Naive thymus-derived CD4-positive, alpha-beta T cell (primary cell): ENCODE measurements at places on chromosomes 2 and 18.

- DNase-seq: no peak
These were observed 145.9 kb downstream of the GFPT1 start for GRCh38 chr2:69241093-69241492.

- DNase-seq: no peak
These were observed 146.3 kb downstream of the MAP2 start for GRCh38 chr2:209570194-209570593.

DNA sequence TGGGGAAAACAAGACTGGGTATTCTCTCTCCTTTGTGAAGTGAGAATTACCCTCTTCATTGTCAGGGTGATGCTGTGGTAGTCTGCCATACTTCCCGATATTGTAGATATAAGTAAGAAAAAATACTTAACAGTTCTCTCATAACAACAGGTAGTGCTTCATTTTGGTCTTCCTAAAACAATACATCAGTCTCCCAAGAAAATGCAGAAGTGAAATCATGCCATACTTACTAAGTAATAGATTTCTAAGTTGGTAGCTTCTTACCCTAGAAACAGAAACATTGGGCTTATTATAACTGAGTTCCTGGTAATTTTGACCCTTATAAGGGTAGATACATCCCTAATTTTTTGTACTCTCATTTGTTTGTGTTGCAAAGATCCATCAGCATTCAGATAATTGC is 460.7 kb upstream of the DCC start:
- no peak for DNase-seq

- no peak for DNase-seq
These were observed 51.4 kb upstream of the MRPL33 start for GRCh38 chr2:27720004-27720551.

GRCh38 chr2:180907731-180908130 is 72.7 kb upstream of the UBE2E3 start:
- no peak for DNase-seq

- DNase-seq: no peak
These were observed 13.8 kb downstream of the MAPK4 start for GRCh38 chr18:50573679-50574078.

GRCh38 chr18:49464718-49465598 is 4.5 kb upstream of the DYM start:
- no peak for DNase-seq

- no peak for DNase-seq
These were observed 17.5 kb upstream of the KANSL1L start for GRCh38 chr2:210188755-210189154.

GRCh38 chr2:6818012-6818411 is 47.7 kb downstream of the CMPK2 start:
- no peak for DNase-seq

- no peak for DNase-seq
These were observed 89.5 kb downstream of the ACKR3 start for GRCh38 chr2:236658974-236659757.

DNA sequence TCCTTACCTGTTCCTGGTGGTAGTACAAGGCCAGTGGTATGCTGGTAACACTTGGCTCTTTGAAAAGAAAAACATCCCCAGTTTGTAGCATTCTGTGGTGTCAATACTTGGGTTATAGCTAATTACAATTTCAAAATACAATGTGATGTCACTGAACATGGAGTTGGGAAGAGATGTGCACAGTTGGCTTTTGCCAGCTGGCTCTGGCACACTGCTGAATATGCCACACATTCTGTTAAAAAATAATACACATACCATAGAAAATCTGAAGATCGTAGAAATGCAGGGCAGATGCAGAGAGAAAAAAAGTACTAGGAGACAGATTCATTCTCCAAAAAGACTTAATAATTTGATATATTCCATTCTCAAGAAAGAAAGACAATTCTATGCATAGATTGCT is 101.5 kb downstream of the TACR1 start:
- DNase-seq: no peak

DNA sequence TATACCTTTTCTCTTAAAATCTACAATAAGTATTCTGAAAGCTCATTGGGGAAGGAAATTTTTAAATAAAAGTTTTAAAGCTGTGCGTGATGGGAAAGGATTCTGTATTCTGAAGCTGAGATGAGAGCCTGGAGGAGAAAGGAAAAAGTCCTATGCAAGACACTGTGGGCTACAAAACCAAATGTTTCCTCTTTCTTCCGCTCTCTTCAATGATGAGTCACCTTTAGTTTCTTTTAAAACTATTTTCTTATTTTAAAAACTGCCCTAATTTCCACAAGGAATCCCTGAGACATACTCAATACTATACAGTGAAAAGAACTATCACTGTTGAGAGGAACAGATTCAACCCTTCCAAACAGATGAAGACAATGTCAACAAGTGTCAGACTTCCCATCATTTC is 87.4 kb downstream of the INO80D start:
- DNase-seq: no peak

DNA sequence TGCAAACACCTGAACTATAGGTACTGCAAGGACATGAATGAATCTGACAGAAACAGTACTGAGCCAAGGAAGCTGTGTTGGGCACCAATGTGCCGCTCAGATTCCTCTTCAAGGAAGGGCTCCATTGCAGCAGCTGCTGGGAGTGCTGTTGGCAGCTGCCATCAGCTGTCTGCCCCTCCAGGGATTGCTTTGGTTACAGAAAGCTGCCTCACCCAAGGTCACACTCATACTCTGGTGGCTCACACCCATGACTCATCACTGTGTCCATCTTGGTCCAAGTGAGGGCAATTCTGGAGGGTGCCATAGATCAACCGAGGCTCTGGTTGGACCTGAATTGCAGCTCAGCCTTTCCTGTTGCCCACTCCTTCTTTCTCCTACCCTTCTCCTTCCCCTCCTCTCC is 24.4 kb upstream of the TRPM8 start:
- no peak for DNase-seq

DNA sequence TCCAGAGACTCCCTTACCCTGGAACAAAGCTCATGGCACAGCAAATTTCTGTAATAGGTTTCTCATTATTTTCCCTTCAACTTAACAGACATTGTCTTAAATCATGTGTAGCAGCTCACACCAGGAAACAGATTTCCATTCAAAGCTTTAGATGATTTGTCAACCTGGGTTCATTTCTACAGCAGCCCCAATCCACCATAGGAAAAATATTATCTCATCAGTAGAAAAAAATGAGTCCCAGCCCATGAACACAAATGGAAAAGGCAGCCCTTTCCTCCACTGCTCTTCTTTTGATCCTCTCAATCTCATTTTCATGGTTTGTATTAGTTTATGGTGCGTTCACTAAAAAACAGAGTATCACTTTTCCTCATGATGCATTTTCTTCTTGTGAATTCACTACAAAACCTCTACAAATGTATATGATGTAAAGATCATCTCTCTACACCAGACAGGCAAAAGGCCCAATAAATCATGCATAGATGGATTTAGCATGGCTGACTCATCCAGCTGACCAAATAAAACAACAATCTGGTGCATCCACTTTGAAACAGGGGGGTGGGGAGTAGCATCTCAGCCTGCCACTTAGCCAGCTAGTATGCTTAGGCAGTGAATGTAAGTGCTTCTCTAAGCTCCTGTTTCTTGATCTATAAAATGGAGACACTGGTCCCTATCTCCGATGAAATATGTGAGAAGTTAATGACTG is 78.6 kb downstream of the SATB2 start:
- DNase-seq: no peak

DNA sequence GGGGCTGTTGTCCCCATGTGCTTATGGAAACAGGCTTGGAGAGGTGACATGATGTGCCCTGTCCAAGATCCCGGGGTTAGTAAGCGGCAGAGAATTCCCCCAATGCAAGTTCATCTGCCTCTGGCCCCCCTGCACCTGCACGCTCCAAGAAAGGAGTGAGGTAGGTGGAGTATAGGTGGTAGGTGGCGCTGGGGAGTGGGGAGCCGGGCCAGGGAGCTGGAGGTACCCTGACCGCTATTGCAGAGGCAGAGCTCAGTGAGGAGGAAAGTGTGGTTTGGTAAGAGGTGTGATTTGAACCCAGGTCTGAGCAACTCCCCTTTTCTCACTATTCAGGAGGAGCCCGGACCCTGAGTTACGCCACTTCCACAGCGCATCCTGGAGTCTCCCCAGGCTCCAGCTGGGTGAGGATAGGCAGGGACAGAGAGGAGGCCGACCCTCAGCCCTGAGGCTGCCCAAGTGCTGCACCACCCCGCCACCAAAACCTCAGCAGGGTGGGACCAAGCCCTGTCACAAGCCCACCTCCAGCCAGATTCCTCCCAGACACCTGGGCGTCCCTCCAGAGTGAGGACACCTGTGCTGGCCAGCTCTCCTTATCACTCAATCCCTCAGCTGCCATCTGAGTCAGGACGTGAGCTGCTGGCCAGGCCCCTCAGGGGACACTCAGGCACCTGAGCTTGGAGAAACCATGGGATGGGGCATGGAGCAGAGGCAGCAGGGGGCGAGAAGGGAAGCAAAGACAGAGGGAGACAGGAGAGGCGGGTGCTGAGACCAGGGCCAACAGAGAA is 5.6 kb downstream of the HAAO start:
- no peak for DNase-seq

DNA sequence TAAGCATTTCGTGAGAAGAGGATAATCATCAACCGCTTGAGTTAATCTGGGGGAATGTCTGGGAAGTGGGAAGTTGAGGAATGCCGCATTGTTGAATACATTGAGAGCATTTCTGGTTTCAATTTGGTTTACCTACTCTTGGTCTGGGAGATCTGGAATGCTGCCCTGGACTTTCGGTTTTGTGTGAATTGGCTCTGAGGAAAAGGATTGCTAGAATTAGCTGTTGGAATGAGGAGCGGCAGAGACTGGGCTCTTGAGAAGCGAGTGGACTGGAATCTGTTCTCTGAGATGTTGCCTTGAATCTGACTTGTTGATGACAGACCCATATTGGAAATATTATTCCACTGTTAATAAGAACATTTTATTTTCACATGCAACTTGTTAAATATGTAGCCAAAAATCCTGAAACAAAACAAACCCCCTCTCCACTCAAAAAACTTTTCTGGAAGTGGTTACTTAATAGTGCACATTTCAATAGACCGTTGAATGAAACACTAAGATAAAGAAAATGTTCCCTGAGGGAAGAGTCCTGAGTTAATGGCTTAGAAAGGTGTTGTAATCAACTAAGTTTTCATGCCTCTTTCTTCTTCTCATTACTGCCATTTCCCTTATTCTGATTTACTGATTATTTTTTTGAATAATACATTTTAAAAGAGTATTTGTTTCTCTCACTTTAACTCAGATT is 50.8 kb downstream of the PTPRM start:
- DNase-seq: no peak

DNA sequence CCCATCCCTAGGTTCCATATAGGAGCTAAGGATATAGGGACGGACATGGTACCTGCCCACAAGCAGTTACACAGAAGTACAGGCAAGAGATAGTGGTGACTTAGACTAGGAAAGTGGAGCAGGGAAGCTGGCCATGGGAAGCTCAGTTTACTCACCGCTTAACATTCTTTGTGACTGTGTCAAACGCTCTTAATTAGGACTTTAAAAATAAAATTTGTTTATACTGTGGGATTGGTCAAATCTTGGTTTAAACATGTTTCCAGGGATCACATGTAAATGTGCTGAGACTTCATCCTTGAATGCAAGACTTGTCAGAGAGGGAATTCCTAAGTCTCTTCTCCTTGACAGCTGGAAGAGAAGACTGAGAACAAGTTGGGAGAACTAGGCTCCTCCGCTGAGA is 107.3 kb downstream of the MTCL1 start:
- DNase-seq: no peak

GRCh38 chr2:27428978-27429541 is 629 bp downstream of the NRBP1 start:
- DNase-seq: no peak

GRCh38 chr2:235639428-235639773 is 145.6 kb downstream of the AGAP1 start:
- DNase-seq: no peak

DNA sequence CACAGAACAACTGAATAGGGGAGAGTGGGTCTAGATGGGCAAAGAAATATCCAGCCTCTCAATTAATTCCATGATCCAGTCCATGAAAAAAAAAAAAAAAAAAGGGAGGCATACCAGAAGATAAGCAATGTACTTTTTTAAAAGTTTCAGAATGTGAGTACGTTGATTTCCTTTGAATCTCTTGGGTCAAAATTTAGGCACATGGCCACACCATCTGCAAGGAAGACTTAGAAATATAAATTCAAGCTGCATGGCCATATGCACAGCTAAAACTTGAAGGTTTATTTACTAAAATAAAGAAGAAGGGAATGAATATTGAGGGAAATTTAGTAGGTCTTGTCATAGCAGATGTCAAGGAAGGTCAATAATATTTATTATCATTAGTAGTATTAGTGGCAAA is 286.5 kb upstream of the CDH7 start:
- DNase-seq: no peak

- no peak for DNase-seq
These were observed 132.8 kb upstream of the TTC39C start for GRCh38 chr18:23881778-23882177.
